Neural progenitor cell (in vitro differentiated cells): ENCODE measurements at places on chromosomes 1 and 21. TPM values are rescaled to one million over a fixed set of nuclear protein-coding genes. Genes with fewer than 3 reads are reported as not detected.

The PAFAH2 gene
- 16.6 and 18.2 TPM in 2 replicates for total RNA-seq

The CENPL gene
- 33.4 and 37.7 TPM in 2 replicates for total RNA-seq

The MYOG gene
- not detected in 2 replicates for total RNA-seq

GRCh38 chr1:81998165-81998564 is 197.4 kb downstream of the ADGRL2 start:
- no peak for DNase-seq

DNA sequence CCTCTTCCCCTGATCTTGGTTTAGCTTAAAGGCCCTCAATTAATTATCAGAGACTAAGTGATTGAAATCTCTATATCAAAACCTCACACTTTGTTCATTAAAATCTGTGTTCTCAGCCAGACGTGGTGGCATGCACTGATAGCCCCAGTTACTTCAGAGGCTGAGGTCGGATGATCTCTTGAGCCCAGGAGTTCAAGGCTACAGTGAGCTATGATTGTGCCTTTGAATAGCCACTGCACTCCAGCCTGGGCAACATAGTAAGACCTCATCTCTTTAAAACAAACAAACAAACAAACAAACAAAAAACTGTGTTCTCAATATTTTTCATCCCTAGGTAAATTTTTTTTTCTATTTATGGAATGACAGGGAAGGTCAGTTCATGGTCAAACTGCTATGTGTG is 18.7 kb downstream of the TRMT13 start:
- no peak for DNase-seq

DNA sequence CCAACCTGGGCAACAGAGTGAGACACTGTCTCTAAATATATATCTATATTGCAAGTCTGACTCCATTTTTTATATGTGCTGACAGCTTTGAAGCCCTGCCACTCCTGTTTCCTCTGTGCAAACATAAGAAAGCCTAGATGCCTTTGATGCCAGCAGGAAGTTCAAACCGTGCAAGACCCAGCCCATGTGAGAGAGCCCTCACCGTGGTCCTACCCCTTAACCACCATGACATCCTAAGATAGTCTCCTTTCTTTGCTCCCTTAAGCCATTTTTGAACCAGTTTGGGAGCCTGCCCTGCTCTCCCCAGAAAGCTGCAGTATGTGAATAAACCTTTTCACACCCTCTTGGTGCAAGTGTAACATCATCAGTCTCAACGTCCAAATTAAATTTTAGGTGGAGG is 3.7 kb upstream of the DIPK1A start:
- no peak for DNase-seq

DNA sequence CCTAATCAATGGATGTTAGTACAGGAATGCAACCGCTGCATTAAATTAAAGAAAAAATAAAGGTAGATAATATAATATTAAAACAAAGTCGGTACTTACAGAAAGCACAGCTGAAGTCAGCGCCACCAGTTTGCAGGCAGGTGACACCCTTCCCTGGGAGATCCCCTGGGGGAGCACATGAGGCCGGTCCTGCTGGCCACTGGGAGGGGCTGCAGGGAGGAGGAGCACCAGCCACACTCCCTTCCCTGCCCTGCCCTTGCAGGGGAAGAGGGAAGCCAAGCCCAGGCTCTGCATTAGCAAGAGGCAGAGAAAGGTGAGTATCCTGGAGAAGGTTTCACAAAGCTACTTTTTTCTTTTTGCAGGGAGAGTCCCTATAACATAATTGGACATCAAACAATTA is 507.0 kb downstream of the AJAP1 start:
- peak; percentile 32 for DNase-seq

DNA sequence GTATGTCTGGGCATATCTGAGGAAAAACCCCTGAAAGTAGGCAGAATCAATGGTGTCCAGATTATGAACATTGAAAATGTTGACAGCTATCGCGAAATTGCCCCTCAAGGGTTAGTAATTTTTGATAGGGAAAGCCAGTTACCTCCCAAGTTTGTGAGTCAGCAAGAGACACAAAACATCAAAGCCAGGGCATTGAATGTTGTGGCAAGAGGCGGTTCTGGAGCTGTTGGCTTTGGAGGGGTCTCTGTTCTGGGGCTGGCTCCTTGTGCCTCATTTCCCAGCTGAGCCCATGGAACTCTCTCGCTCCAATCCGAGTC is 10.6 kb upstream of the S100A11 start:
- DNase-seq: no peak

DNA sequence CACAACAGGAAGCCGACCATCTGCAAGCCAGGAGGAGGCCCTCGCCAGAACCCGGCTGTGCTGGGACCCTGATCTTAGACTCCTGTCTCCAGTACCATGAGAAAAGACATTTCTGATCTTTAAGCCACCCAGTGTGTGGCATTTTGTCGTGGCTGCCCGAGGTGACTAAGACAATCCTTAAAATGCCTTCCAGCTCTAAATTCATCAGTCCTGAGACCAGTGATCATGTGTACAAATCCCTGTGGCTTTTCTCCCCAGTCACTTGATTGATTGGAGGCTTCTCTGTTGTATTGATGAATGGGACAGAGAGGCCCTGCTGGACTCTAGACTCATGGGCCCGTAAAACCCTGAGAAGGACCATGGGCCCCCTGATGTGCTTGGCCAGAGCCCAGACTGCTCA is 36.1 kb downstream of the B3GALT5 start:
- DNase-seq: no peak

DNA sequence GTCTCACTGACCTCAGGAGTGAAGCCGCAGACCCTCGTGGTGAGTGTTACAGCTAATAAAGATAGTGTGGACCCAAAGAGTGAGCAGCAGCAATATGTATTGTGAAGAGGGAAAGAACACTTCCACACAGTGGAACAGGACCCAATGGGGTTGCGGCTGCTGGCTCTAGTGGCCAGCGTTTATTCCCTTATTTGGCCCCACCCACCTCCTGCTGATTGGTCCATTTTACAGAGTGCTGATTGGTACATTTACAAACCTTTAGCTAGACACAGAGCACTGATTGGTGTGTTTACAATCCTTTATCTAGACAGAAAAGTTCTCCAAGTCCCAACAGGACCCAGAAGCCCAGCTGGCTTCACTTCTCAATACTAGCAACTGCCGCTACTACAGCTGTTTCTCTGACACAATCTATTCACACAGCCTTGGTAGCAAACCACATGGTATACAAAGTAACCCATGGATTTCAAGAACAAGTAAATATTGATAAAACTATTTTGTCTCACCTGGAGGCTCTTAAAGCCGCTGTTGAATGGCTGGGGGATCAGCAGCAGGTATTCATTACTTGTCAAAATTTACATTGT is 25.3 kb upstream of the ITLN1 start:
- no peak for DNase-seq

- DNase-seq: no peak
Measured at GRCh38 chr1:33317946-33318345, 3.0 kb downstream of the A3GALT2 start.

DNA sequence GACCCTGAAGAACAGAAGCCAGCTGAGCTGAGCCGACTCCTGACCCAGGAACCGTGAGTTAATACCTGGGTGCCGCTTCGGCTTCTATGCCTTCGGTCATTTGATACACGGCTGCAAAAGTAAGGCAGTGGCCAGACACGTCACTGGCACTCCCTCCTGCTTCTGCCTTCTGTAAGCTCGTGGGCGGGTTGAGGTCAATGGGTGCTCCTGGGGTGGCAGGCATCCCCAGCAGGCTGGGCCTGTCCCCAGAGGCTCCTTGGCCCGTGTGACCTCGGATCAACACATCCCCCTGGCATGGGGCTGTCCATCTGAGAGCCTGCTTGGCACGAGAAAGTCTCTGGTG is 35.7 kb upstream of the COL6A1 start:
- no peak for DNase-seq
